ENCODE measurements at places on chromosomes 3 and 15. TPM values are rescaled to one million over a fixed set of nuclear protein-coding genes. Genes with fewer than 3 reads are reported as not detected.

- peaks cover 1% of the 10 kb centered on the region for H3K36me3 ChIP-seq
- H3K27me3 ChIP-seq, result no peaks in the 10 kb centered on the region
- no peak overlapping the region for H3K27ac ChIP-seq
- no peak for DNase-seq
- no peak overlapping the region for H3K4me3 ChIP-seq
- no peaks in the 10 kb centered on the region for H3K4me1 ChIP-seq
Observed at GRCh38 chr15:95486224-95486623, 844.3 kb upstream of the NR2F2 start.

DNA sequence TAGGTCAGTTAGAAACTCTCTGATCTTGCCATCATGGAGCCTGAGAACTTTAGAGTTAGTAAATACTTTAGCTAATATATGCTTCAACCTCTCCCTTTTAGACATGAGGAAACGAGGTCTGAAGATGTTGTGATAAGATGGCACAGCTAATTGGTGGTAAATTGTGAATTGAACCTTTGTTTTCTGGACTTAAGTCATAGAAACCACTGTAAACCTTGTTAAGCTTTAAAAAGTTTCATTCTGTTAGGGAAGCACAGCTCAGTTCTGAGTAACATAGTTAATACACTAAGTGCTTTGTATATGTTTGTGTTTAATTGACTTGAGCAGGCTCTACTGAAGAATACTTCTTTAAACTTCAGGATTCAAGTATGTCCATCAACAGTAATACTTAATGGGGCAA lies 108.6 kb downstream of the AKAP13 start:
- H3K36me3 ChIP-seq, result no peaks in the 10 kb centered on the region
- DNase-seq, result no peak
- H3K27me3 ChIP-seq, result no peaks in the 10 kb centered on the region
- no peak overlapping the region for H3K27ac ChIP-seq

GRCh38 chr3:24270204-24270691 lies 224.4 kb downstream of the THRB start:
- DNase-seq, result no peak
- no peak overlapping the region for H3K4me3 ChIP-seq
- no peaks in the 10 kb centered on the region for H3K36me3 ChIP-seq

DNA sequence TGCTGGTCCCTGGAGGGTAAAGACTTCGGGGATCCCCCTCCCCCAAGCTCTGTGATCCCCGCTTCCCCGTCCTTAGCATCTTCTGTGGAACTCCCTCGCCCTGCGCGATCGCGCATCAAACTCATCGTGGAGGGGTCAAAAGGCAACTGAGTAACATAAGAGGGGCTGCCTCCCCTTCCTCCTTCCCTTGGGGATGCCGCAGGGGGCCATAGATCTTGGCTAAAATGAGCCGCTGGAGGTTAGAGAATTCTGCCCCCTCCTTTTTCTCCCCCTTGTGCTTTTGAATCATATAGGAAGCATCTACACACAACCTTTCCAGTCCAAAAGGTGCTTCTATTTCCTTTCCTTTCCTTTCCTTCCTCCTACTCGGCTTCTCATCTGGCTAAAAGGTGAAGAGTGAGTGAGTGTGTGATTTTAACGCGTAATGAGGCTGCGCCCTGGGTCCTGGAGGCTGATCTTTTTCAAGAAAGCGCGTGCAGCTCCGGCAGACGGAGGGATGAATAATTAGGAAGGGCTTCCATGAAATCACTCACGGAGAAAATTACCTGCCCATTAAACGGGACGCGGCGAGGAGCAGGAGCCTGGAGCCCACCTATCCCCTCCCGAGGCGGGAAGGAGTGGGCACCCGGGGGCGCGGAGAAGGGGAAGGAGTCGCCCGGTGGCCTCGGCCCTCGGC lies 831 bp upstream of the ROBO2 start:
- no peaks in the 10 kb centered on the region for H3K36me3 ChIP-seq
- H3K4me3 ChIP-seq, result no peak overlapping the region
- H3K27me3 ChIP-seq, result peaks cover 26% of the 10 kb centered on the region
- no peaks in the 10 kb centered on the region for H3K4me1 ChIP-seq
- DNase-seq, result no peak
- no peak overlapping the region for H3K27ac ChIP-seq

- H3K27ac ChIP-seq, result no peak overlapping the region
- no peak overlapping the region for H3K4me3 ChIP-seq
- no peak for DNase-seq
- no peaks in the 10 kb centered on the region for H3K36me3 ChIP-seq
Observed at GRCh38 chr15:66094331-66094730, 159.2 kb downstream of the MEGF11 start.

DNA sequence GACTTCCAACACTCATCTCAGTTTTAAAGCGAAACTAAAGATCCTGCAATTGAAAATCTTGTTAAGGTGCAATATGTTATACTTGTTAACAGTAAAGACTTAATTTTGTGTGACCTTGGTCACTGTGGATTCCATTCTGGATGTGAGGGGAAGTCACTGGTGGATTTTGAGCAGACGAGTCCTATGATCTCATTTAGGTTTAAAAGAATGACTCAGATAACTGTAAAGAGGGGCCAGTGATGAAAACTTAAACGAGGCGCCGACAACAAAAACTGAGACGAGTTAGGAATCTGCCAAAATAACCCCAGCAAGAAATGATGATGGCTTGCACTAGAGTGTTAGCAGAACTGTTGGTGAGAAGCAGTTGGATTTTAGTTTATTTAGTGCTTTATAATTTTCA lies 56.5 kb downstream of the LRRC28 start:
- H3K27me3 ChIP-seq, result no peaks in the 10 kb centered on the region
- H3K27ac ChIP-seq, result no peak overlapping the region
- no peak overlapping the region for H3K4me3 ChIP-seq
- no peak for DNase-seq
- no peaks in the 10 kb centered on the region for H3K4me1 ChIP-seq

- peaks cover 59% of the 10 kb centered on the region for H3K4me1 ChIP-seq
- peaks cover 64% of the 10 kb centered on the region for H3K36me3 ChIP-seq
- H3K4me3 ChIP-seq, result no peak overlapping the region
- H3K27ac ChIP-seq, result peak overlapping the region; percentile 42
Observed at GRCh38 chr3:121651684-121652083, 9.0 kb downstream of the HCLS1 start.

- H3K4me1 ChIP-seq, result no peaks in the 10 kb centered on the region
- H3K27ac ChIP-seq, result no peak overlapping the region
- DNase-seq, result no peak
Observed at GRCh38 chr3:55624238-55624637, 137.1 kb upstream of the WNT5A start.

DNA sequence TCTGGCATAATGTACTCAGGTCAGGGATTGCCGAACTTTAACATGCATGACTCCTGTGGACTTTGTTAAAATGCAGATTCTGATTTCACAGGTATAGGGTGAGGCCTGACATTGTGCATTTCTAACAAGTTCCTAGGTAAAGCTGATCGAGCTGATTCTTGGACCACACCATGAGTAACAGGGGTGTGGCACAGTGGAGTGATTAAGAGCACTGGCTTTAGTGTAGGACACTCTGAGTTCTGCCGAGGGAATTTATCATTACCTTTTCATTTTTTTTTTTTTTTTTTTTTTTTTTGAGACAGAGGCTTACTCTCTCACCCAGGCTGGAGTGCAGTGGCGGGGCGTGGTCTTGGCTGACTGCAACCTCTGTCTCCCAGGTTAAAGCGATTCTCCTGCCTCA lies 169.3 kb downstream of the ADAMTS9 start:
- H3K4me1 ChIP-seq, result no peaks in the 10 kb centered on the region
- DNase-seq, result no peak
- no peak overlapping the region for H3K4me3 ChIP-seq

- H3K4me3 ChIP-seq, result no peak overlapping the region
- no peaks in the 10 kb centered on the region for H3K36me3 ChIP-seq
- no peak for DNase-seq
- no peak overlapping the region for H3K27ac ChIP-seq
- peaks cover 17% of the 10 kb centered on the region for H3K4me1 ChIP-seq
Observed at GRCh38 chr3:72548981-72549380, 299.3 kb downstream of the SHQ1 start.

DNA sequence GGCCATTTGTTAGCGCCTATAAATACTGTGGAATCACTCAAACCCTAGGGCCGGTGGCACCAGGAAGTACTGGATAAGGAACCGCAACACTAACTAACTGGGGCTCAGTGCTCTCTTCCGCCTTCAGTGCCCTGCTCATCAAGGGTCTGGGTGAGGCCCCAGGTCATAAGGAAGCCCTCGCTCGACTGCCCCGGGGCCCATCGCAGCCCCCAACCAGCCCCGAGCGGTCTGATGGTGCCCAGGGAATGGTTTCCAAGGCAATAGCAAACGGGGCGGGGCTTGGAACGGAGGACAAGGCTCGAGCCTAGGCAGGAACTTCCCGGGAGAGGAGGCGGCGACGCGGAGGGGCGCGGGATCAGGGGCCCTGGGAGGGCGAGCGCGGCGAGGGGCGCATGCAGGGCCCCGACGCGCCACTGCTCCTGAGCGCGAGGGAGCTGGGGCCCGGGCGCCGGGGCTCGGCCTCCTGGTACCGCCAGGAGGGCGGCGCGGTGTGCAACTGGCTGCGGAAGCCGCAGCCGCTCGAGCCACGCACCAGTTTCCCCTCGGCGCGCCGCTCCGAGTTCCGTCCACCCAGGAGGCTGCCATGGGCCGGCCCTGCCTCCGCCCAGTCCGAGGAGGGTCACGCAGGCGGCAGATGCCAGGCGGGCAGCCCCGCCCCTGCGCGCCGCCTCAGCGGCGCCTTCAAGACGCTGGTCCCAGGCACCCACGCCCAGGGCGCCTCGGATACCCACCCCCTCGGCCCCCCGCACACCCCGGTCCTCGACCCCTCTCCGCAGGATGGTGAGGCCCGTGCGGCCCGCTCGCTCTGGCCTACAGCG lies at the start of gene TTLL3:
TTLL3 (plus strand) TSS at position 648 of the 818 bp plus-strand sequence. CDS start 400 bp downstream, outside the sequence.
- peak; percentile 40 for DNase-seq
- peaks cover 50% of the 10 kb centered on the region for H3K36me3 ChIP-seq
- H3K4me1 ChIP-seq, result peaks cover 42% of the 10 kb centered on the region
- H3K27ac ChIP-seq, result peak within 1 kb of the TSS; percentile 90
- H3K27me3 ChIP-seq, result no peaks in the 10 kb centered on the region

DNA sequence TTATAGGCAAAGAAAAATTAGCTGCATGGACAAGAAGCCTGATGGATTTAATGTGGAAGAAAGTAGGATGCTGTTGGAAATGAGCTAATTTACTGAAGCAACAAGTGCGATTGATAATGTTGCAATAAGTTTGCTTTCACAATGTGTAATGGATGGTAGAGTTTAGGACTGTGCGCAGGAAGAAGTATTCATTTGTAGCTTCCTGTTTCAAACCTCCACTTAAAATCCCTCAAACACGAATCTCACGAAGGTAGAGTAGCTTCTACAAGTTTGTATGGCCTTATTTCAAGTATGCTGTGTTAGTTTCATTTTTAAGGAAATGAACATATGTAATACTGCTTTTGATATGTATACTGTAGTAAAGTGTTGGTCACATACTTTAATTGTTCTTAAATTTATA lies 42.3 kb downstream of the KCNH8 start:
- no peak overlapping the region for H3K27ac ChIP-seq
- DNase-seq, result no peak
- H3K36me3 ChIP-seq, result no peaks in the 10 kb centered on the region
- no peaks in the 10 kb centered on the region for H3K27me3 ChIP-seq
- no peaks in the 10 kb centered on the region for H3K4me1 ChIP-seq
- no peak overlapping the region for H3K4me3 ChIP-seq

DNA sequence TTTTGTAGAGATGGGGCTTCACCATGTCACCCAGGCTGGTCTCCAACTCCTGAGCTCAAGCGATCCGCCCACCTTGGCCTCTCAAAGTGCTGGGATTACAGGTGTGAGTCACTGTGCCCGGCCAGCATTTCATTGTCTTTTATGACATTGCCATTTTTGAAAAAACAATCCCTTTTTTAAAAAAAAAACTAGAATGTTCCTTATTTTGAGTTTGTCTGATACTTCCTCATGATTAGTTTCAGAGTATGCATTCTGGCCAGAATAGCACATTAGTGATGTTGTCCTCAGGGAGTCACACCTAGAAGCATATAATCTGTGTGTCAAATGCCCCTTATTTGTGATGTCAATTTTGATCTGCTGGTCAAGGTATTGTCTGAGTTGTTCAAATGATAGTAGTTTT lies 21.2 kb upstream of the NMD3 start:
- H3K36me3 ChIP-seq, result no peaks in the 10 kb centered on the region
- no peaks in the 10 kb centered on the region for H3K4me1 ChIP-seq
- peaks cover 8% of the 10 kb centered on the region for H3K27me3 ChIP-seq
- DNase-seq, result no peak
- H3K4me3 ChIP-seq, result no peak overlapping the region

DNA sequence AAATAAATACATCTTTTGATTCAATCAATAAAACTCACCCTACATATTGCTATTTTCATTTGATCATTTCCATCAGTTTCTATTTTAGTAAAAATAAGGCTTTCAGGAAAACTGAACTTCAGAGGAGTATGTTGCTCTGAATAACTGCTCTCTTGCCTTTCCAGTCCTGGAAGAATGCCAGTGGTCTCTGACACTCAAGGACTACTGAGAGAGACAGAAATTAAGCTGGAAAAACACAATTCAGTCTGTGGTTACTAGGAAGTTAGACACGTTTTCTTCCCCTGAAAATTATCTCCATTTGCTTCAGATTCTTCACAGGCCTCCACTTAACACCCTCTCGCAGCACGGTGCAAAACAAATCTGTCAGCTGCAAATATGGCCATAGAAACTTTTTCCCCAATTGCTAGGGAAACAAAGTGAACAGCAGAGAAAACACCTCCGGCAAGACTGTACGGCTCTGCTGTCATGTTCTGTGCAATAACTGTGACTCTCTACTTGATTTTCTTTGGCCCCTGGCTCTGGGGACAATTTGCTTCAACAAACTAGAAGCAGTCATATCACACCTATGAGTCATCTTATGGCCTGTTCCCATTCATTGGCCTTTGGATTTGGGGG lies 353.0 kb downstream of the MAGI1 start:
- no peaks in the 10 kb centered on the region for H3K36me3 ChIP-seq
- no peak overlapping the region for H3K4me3 ChIP-seq
- H3K4me1 ChIP-seq, result no peaks in the 10 kb centered on the region
- DNase-seq, result no peak

DNA sequence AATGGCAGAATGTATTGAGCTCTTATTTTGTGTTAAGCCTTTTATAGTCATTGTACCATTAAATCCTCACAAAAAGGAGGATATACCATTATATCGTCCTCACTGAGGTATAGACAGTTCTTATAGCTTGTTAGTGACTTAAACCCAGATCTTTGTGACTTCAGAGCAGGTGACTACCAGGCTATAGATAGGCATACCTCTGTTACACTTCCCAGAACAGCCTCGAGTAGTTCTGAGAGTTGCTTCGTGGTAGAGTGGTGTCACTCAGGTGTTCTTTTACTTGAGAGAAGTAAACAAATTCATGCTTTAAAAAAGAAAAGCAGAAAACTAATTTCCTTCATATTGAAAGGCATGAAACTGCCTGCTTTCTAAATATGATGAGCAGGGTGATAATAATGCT lies 59.9 kb downstream of the SEC22A start:
- no peak overlapping the region for H3K27ac ChIP-seq
- H3K36me3 ChIP-seq, result peaks cover 25% of the 10 kb centered on the region
- H3K4me1 ChIP-seq, result no peaks in the 10 kb centered on the region
- H3K4me3 ChIP-seq, result no peak overlapping the region

- DNase-seq, result no peak
- H3K27ac ChIP-seq, result no peak overlapping the region
- H3K4me1 ChIP-seq, result peaks cover 62% of the 10 kb centered on the region
Observed at GRCh38 chr15:34323217-34323616, 14.4 kb downstream of the SLC12A6 start.

GRCh38 chr3:152176241-152176640 lies 92.5 kb upstream of the MBNL1 start:
- H3K4me1 ChIP-seq, result peaks cover 24% of the 10 kb centered on the region
- no peak overlapping the region for H3K27ac ChIP-seq
- no peaks in the 10 kb centered on the region for H3K27me3 ChIP-seq
- no peaks in the 10 kb centered on the region for H3K36me3 ChIP-seq
- no peak overlapping the region for H3K4me3 ChIP-seq

PEX5L gene
- not detected for total RNA-seq

EEF1AKMT4 gene
- total RNA-seq, result 7.8 TPM

SGO1 gene
- 25.6 TPM for total RNA-seq

SPTSSB gene
- total RNA-seq, result not detected

NR2E3 gene
- not detected for total RNA-seq

ZBBX gene
- not detected for total RNA-seq

All from activated CD8-positive, alpha-beta T cell treated with anti-CD3 and anti-CD28 coated beads for 36 hours (primary cell).